Activated gamma-delta T cell treated with Interleukin-2 at 50 U/mL for 16 hours (primary cell): ENCODE measurements at places on chromosomes 4 and X.

DNA sequence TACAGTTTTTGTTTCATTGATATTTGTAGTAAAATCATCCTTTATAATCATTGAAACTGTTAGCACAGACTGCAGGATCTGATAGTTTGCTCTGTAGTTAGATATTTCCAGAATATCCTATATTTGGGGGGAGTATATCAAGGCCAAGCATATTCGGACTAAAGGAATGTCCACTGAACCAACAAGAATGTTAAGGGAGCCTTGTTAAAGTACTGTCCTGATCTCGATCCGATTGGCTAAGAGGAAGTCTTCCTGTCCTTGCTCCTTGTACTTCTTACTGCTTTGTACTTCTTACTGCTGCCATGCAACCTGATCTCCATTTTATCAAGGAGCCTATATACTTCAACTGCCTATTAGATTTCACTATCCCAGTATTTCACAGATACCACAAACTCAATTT, 449.3 kb downstream of the RPA4 start:
- no peak for DNase-seq

DNA sequence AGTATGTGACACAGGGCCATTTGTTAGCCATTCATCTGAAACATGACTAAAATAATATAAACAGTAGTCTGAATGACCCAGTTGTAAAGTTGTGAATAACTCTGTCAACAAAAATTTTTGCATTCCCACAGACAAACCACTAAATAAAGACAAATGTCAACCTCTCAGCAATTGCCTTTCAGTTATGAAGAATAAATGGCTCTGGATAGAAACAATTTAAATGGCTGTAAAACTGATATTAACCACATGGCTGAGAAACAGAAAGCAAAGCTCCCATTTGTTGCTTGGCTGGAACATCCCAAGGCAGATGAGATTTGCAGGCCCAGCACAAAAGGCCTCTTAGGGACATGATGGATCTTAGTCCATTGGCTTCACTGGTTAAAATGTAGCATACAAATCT, 296.3 kb downstream of the GALNTL6 start:
- DNase-seq = no peak

DNA sequence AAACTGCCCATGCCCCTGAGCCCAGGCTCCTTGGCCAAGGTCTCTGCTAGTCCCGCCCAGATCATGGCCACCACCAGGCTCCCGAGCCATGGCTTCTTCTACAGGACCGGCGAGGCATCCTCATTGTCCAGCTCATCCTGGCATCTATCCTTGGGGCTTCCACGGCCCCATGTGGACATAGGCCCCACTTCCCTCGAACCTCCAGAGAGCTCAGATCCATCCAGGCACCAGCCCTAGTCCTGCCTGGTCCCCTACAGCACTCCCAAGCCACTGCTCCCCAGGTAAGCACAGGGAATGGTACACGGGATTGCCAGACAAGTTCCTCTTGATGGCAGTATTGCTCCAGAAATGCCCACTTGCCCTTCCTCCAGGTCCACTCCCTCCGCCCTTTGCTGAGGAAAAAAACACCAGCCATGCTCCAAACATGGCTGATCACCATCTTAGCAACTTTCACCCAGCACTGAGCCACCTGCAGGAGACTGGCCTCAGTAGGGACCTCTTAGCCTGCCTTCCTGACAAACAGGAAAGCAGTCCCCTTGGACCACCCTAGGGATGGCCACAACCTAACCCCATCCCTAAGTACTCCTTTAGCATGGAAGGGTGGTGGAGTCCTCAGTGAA, 272.1 kb upstream of the AGTR2 start:
- peak; percentile 41 for DNase-seq

DNA sequence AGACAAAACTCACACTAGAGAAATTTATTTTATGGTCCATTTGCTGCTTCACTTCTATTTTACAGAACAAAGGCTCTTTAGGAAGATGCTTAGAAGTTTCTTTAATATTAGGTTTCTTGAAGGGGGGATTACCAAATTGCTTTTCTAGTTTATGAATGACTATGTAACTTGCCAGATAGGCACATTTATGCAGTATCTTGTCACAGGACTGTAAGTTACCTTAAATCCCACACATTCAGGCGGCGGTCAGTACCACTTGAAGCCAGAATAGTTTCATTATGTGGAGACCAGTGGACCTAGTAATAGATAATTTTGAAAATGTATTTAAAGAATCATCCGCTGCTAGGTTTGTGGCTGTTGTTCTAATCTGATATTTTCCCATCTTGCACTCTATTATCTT, 18.3 kb downstream of the RBBP7 start:
- DNase-seq = no peak
